ENCODE measurements at places on chromosomes 13 and 19.

- no peak for DNase-seq
These were observed 2.7 kb upstream of the SAMD1 start for GRCh38 chr19:14093117-14093823.

DNA sequence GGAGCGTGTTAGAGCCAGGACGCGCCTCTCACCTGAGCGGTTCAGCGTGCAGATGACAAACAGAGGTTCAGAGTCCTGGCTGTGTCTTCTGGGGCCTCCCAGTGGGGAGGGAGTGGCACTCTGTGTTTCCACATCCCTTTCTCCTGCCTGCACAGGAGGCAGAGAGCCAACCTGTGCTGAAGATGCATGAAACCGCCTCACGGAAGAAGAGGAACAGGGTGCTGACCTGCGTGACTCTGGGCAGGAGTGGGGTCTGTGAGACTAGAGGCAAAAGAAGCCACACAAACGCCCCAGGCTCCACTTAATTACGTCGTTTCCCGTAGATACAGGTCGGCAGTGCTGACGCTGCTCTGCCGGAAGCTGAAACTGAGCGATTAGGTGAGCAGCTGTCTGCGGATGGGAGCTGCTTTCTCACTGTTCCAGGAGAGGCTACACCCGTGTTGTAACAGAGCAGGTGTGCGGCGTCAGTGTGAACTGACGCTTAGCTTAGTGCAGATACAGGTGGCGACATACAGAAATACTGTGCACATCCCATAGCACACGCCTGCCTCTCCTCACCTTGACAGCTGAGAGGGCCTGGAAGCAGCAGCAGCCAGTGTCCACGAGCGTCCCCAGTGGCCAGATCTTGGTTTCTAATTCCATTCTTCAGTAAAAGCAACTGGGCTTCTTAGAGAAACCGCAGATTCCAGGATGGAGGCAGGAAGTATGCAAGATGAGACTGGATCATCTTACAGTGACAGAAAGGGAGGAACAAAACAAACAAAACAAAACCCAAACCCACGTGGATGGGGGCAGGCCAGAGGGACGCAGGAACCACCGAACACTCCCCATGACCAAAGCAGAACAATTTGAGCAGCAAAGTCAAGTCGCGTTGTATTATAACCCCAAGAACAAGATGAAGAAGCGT lies 37.7 kb upstream of the MCF2L start:
- peak; percentile 32 for DNase-seq

GRCh38 chr19:40625406-40626120 lies 24.4 kb downstream of the LTBP4 start:
- no peak for DNase-seq

DNA sequence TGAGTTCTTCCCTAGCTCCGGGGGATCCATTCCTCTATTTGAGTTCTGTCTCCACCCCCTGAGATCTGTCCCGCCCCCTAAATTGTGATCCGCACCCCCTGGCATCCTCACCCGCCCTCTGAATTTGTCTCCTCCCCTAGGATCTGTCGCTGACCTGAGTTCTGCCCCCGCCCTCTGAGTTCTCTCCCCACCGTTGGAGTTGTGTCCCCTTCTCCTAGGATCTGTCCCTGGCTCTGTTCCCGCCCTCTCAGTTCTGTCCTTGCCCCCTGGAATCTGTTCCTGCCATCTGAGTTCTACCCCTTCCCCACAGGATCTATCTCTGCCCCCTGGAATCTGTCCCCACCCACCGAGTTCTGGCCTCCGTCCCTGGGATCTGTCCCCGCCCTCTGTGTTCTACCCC lies 1.0 kb upstream of the SLC17A7 start:
- DNase-seq = no peak

GRCh38 chr13:34822650-34823049 lies 119.4 kb upstream of the NBEA start:
- DNase-seq = no peak

- DNase-seq = no peak
These were observed 450 bp downstream of the FBXW9 start for GRCh38 chr19:12695997-12696365.

DNA sequence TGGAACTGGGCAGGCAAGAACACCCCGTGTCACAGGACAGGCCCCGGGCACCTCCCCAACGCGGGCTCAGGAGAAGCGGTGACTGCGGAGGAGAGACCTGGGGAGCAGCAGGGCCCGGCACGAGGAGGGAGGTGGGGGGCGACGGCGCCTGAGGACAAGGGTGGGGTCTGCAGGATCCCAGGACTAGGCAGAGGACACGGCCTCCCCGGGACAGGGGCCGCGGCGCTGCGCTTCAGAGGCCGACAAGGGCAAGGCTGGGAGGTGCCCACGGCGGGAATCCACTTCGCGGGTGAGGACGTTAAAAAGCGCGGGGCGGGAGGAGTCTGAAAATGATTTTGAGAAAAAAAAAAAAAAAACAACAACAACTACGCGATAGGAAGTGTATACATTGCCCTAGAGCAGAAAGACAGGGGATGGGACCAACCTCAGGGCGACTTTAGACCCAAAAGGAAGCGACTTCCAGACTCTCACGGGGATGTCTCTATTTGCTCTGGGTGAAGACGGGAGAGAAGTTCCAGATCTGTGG lies 44.9 kb downstream of the ZNF611 start:
- DNase-seq = no peak

GRCh38 chr13:48233889-48234488 lies 983 bp downstream of the ITM2B start:
- no peak for DNase-seq

- no peak for DNase-seq
These were observed 2086.1 kb upstream of the PCDH20 start for GRCh38 chr13:63501702-63502101.

GRCh38 chr13:50779443-50780200 lies 63.9 kb downstream of the DLEU7 start:
- DNase-seq = no peak

- no peak for DNase-seq
These were observed 459.2 kb downstream of the MYO16 start for GRCh38 chr13:109088624-109088917.

DNA sequence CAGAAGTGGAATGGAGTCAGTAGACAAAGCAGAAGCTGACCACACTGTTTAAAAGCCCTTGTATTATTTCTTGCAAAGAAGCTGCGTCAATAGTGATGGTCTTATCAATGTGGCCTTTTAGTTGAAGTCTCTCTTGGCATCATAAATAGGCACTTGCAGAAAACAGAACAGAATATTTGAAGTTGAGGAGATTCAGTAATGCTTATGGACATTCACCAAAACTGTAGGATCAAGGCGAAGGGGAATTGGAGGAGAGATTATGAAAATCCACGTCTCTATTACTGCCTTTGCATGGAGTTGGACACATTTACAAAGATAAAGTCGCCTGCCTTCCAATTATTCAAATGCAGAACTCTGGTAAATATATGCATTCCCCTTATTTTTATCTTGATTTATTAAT lies 1482.8 kb downstream of the EFNB2 start:
- DNase-seq = no peak

DNA sequence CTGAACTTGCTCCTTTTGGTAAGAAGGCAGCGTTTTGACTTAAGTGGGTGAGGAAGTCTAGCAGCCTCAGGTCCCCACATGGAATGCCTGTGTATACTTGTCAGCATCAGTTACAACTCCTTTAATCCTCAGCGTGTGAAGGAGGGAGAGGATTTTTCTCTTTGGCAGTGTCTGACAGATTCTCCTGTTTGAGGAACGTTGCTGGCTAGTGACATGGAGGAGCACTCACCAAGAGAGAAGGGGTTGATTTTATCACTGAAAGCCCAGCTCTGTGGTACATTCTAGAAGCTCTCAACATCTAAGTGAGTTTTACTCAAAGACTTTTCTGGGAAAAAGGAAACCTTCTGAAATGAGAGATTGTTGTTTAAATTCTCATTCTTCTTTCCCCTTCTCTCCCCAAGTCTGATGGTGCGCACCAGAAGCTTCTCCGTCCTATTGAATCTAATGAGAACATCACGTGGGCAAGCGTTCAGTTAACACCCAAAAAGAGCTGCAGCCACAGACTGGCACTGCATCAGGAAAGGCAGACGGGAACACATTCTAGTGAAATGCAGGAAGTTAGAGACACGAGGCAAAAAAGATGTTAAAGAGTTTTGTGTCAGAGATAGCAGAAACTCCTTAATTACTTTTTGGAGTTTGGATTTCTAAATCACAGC lies 58.2 kb downstream of the GJA3 start:
- no peak for DNase-seq

- no peak for DNase-seq
These were observed 22.6 kb downstream of the GAS6 start for GRCh38 chr13:113841353-113841650.

DNA sequence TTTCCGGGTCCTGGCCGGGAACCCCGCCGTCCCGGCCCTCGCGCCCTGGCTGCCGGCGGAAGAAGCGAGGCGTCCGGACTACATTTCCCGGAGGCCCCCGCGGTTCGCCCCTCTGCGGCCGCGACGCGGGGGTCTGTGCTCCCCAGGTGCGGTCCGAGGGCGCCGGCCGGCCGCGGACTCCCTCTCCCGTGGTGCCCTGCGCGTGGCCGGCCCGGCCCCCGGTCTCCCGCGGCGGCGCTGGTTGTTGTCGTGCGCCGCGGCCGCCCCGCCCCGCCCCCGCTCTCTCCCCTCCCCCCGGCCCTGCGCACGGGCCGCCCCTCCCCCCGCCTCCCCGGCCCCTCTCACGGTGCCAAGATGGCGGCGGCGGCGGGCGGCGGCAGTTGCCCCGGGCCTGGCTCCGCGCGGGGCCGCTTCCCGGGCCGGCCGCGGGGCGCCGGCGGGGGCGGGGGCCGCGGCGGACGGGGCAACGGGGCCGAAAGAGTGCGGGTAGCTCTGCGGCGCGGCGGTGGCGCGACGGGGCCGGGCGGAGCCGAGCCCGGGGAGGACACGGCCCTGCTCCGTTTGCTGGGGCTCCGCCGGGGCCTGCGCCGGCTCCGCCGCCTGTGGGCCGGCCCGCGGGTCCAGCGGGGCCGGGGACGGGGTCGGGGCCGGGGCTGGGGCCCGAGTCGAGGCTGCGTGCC lies at the start of gene KMT2B:
Gene KMT2B, plus strand, starts transcription at position 339 of the 680 bp plus-strand sequence. Its CDS starts 16 bp downstream, at position 355.
- DNase-seq = peak; percentile 89
